T-helper 2 cell (primary cell): ENCODE measurements at places on chromosomes 7 and 10.

GRCh38 chr7:19984231-19984632 is 210.8 kb upstream of the TMEM196 start:
- no peak for DNase-seq

DNA sequence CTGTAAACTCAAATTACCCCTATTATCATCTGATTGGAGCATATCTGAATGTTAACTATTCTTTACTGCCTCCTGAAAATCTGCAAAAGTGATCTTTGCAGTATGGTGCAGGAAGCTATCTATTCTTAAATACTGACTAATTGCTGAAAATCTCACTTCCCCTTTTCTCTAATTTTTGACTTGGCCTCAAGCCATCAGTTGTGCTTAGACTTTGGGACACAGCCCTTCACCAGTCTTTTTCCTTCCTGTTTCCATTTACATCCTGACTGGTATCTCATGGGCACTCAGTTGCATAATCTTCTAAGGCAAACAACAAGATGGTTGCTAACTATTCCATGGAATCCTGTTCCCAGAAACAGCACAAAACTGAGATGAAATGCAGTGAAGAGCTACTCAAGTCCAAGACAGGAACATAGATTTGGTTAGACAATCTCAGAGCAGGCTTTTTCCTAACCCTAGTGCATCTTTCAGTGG is 228.5 kb downstream of the SORCS1 start:
- no peak for DNase-seq

GRCh38 chr7:55557666-55558188 is 14.6 kb downstream of the VOPP1 start:
- DNase-seq, result no peak

GRCh38 chr10:95300022-95300539 is 9.3 kb upstream of the PDLIM1 start:
- no peak for DNase-seq

DNA sequence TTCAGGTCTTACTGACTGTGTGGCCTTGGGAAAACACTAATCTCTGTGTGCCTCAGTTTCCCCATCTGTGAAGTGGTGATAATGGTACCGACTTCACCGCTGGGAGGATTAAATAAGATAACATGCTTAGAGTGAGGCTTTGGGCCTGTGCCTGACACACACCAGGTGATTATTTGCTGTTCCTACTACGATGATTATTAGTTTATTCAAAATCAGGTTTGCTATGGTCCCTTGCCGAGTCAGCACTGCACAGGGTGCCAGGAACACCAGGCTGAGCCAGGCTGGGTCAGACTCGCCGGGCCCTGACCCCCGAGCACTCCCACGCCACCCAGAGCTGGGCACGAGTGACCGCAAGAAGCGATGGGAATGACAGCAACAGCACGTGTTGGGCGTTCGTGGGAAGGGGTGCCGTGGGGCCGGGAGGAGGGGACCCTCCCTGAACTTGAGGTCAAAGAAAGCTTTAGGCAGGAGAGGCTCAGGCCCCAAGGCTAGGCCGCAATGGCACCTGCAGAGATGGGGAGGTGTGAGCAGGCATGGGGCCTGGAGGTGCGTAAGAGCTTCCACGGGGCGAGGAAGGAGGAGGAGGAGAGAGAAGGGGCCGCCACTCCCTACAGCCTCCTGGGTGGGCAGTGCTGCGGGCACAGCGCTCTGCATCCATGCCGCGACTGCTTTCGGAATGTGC is 325.4 kb downstream of the DNAJB6 start:
- DNase-seq, result no peak

DNA sequence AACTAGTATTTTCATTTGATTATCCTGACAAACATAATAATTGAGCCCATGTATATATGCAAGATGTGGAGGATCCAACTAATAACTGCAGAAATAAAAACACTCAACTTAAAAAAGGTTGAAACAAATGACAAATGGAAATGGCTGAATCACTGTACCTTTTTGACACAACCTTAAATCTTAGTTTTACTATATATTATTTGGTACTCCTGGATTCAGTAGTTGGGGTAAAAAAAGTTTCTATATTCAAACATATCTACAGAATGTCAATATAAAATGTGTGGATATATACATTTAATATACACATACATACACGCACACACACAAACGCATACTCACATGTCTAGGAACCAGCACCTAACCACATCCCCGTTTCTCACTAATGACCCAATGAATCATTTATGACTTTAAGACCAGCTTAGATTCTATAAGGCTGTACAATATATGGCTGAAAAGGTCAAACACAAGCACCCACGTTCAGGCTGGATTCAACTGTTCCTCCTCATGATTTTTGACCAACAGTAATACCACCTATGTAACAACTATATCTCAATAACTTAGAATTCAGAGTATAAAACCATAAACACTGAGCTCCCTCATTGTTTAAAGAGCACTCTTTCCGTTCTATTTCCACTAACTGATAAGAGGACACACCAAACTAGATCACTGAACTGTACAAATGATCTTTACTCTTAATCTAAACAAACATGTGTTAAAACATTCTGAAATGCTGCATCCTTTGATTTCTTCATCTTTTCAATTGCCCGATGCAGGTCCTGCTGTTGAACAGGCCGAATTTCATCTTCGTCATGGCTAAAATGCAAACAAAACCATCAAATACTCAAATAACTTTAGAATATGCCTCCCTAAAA is 63.8 kb downstream of the ATAD1 start:
- no peak for DNase-seq

GRCh38 chr7:158856883-158857668 is 718 bp downstream of the DYNC2I1 start:
- DNase-seq, result no peak

GRCh38 chr7:51243631-51244030 is 73.0 kb downstream of the COBL start:
- DNase-seq, result no peak

DNA sequence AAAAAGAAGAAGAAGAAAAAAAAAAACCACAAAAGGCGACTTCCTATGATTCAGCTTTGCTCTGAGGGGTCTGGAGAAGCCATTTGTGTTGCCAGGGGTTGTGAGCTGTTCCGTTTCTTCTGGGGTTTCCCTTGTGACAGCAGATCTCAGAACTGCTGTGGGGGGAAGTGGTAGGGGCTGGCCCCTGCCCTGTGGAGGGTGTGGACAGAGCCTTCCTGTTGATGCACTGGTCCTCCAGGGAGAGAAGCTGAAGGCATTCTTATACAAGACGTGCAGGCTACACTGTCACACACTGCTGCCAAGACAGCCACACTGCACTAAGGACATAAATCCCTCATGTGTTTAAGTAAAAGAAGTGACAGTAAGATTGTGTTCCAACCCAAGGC is 17.3 kb upstream of the CSGALNACT2 start:
- DNase-seq, result no peak
